ENCODE measurements at places on chromosomes 2 and 18.

- no peak for DNase-seq
Measured at GRCh38 chr2:37394263-37394662, 49.8 kb downstream of the QPCT start.

DNA sequence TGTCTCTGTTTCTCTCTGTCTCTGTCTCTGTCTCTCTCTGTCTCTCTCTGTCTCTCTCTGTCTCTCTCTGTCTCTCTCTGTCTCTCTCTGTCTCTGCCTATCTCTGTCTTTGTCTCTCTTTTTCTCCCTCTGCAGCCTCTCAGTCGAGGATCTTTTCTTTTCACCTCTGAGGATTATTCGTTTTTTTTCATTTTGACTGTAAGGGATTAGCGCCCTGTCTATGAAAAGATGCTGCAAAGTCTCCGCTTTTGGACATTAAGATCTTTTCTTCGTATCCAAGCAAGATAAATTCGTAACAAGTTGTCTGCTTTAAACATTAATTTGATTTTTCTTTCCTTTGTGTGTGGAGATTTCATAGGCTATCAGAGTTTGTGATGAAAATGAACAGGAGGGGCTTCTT, 191.2 kb upstream of the TPO start:
- no peak for DNase-seq

DNA sequence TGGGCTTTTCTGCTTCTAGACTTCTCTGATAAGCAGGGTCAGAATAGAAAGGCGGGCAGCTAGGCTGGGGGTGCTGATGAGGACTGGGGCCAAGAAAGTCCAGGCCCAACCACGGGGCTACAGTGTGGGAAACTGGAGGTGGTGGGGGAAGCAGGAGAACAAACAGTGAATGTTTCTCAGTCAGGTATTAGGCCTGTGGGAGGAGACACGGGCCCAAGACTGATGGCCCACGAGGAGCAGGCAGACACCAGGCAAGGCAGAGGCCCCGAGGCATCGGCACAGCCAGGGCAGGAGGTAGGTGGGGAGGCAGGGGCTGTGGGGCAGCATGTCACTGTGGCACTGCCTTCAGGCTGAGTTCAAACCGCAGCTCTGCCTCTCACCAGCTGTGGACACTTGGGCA, 40.7 kb downstream of the KCNIP3 start:
- no peak for DNase-seq

DNA sequence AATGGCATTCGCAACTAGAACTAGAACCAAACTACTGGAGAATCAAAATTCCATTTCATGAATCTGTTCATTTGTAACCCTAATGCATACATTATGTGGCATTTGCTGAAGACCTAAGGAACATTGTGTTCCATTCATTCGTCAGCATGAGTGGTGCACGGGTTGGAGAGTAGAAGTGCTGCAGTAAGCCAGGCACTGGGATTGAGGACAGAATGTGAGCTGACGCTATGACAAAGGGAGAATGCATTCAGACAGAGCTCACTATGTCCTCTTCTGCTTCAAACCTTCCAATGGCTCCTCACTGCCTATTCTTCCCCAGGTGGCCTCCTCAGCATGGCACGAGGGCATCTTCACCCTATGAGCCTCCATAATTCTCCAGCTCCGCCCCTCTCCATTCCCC, 6.3 kb upstream of the MYOM1 start:
- DNase-seq, result no peak
